ENCODE measurements at places on chromosomes 13 and 19.

- no peak for DNase-seq
Measured at GRCh38 chr13:44333950-44334655, 39.5 kb upstream of the SERP2 start.

GRCh38 chr13:75533861-75534260, 3.8 kb downstream of the COMMD6 start:
- DNase-seq = no peak

- DNase-seq = no peak
Measured at GRCh38 chr13:27012482-27013197, 159.0 kb downstream of the USP12 start.

DNA sequence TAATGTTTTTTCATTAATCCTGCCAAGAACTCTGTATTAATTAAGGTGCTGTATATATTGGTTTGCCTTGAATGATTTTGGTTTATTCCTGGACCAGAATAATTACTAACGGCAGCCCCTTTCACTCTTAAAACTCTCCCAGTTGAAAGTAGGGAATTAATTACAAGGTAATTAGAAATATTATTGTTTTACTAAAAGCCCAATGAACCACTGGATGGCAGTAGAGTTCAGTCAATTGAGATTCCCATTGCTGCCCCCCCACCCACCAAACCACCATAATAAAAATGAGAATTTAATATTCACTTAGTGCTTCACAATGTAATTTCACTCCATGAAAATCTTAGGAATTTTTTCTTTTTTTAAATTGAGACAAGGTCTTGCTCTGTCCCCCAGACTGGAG, 13.7 kb downstream of the WBP4 start:
- DNase-seq = peak; percentile 33

- DNase-seq = no peak
Measured at GRCh38 chr13:31068119-31068423, 93.6 kb downstream of the HSPH1 start.

DNA sequence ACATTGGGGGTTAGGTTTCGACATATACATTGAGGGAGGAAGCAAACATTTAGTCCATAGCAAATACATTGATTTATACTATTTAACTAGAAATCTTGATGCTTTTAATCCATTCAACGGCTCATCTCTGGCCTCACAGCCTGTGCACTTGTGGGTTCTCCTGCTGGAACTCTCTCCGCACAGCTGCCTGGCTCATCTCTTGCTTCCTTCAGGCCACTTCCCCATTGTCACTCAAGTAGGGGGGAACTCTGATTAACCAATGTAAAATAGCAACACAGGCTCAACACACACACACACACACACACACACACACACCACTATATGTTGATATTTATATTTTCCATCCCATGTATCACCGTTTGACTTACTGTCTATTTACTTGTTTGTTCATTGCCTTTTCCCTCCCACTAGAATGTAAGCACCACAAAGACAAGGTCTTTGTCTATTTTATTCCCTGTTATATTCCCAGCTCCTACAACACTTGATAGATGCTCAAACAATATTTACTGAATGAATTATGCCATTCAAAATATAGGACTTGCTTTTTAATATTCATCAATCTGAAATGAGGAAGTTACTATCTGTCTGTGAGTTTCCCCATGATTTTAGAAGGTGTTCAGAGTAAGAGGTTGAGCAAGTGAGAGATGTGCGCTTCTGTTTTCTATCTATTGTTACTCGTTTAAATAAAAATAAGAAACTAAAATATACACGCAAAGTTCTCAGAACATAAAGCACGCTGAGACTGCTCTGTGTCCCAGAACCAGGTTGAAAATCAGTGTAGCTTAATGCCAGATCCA, 29.8 kb upstream of the PABPC3 start:
- no peak for DNase-seq

- DNase-seq = no peak
Measured at GRCh38 chr19:13006431-13007281, 11.4 kb downstream of the NFIX start.

DNA sequence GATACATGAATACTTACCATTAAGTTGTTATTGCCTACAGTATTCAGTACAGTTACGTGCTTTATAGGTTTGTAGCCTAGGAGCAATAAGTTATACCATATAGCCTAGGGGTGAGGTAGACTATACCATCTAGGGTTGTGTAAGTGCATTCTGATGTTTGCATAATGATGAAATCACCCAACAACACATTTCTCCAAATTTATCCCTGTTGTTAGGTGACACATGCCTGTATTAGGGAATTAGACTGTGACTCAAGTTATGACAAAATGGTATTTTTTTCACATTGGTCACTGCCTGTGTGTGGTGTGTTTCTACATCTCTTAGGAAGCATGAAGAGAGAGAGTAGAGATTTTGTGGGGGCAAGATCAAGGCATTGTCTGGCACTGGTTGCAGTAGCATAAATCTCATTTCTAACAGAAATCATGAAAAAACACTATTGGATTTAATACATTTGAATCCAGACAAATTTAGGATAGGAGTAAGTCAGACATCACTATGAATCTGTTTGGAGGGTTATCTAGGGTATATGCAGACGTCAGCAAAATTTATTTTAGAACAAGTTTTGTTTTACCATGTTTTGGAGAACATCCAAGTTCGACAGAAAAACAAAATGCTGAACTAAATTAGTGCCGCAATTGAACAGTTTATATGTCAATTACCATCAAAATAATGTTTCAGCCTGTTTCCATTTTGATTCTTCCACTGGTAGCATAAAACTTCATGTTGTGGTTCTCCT, 332.1 kb downstream of the LMO7 start:
- DNase-seq = no peak

GRCh38 chr19:38869836-38870607, 8.1 kb downstream of the RINL start:
- DNase-seq = peak; percentile 84

DNA sequence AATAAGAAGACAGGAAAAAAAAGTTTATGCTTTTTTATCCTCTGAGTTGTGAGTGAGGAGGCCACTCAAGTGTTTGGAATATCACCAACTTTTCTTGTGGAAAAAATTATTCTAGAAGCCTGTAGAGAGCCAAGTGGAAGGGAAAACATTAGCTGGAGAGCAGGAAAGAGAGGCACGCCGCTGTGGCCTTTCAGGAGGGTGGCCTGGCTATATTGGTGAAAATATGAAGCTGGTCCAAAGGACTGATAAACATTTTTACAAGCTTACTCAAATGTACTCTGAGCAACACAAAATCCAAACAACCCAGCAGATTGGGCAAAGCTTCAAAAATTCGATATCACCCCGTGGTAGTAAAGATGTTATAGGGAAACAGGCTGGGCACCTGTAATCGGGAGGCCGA, 2.3 kb upstream of the EIF3G start:
- no peak for DNase-seq

- no peak for DNase-seq
Measured at GRCh38 chr13:40190641-40191100, 475.8 kb downstream of the FOXO1 start.

GRCh38 chr13:22399801-22400420, 729.0 kb downstream of the FGF9 start:
- DNase-seq = no peak

GRCh38 chr19:29247471-29247870, 34.5 kb upstream of the UQCRFS1 start:
- no peak for DNase-seq

- no peak for DNase-seq
Measured at GRCh38 chr13:23159205-23159759, 21.5 kb upstream of the SGCG start.

GRCh38 chr13:48144413-48145035, 49.6 kb upstream of the MED4 start:
- DNase-seq = peak; percentile 91

DNA sequence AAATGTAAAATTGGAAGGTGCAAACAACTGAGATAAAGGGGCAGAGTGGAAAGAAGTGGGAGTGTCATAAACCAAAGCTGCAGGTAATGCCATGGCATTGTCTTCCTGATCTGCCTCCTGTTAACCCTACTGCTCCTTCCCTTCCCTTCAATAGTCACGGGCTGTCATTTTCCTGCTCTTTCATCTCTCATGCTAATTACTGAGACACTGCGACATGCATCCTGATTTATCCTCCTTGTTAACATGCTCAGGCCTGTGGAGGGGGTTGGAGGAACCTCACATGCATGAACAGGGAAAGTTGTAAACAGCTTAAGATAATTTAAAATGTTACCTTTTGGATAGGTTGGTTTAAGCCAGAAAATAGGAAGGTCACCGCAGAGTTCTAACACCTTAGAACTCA, 27.2 kb downstream of the CNMD start:
- no peak for DNase-seq

GRCh38 chr19:41929536-41930071, 1.4 kb upstream of the ERFL start:
- no peak for DNase-seq

DNA sequence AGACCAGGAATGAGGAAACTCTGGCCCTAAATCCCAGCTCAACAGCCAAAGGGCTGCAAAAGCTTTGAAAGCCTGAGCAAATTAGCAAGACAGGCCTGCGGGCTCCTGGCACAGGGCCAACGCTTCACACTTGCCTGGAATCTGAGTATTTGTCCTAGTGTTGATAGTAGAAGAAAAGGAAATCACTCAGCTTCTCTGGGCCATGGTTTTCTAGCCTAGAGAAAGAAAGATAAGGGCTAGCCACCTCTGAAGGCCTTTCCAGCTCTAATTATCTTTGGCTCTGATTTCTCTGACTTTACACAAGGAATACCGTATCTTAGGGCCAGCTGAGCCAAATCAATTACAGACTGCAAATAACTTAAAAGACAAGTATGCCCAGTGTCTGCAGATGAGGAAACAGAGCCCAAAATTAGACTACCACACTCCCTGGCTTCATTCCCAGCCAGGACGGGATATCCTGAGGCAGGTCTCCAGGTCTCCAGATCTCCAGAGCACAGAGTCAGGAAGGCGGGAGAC, 69.6 kb downstream of the STK24 start:
- DNase-seq = no peak

GRCh38 chr19:1672769-1673644, 20.6 kb upstream of the TCF3 start:
- no peak for DNase-seq

- DNase-seq = no peak
Measured at GRCh38 chr19:40155749-40156265, 35.4 kb upstream of the MAP3K10 start.

GRCh38 chr13:104086759-104087158, 1020.5 kb upstream of the SLC10A2 start:
- DNase-seq = no peak

DNA sequence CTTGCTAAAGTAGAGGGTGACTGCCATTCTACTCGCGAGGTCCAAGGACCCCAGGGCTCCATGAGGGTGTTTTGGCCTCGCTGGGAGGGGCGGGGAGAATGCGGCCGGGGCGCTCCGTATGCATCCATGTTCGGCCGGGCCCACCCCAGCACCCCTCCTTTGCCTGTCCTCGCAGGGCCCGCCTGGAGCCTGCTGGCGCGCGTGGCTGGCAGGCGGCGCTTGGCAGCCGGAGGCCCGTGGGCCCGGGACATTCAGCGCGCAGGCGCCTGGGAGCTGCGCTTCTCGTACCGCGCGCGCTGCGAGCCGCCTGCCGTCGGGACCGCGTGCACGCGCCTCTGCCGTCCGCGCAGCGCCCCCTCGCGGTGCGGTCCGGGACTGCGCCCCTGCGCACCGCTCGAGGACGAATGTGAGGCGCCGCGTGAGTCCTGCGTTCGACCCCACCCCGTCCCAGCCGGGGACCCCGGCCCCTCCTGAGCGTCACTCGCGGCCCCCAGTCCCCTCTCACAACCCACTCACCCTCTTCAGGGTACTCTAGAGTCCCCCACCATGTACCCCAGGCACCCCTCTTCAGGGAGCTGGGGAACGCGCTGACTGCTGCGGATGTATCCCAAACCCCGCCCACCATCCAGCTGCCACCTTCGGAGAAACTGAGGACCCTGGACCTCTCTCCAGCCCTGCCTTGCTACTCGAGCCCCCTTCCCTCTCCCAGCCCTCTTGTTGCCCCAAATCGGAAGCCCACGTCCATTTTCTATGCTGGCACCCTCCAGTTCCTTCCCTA, 4.1 kb downstream of the DLL3 start:
- peak; percentile 68 for DNase-seq

GRCh38 chr19:45336696-45337251, 3.8 kb upstream of the KLC3 start:
- no peak for DNase-seq

- DNase-seq = no peak
Measured at GRCh38 chr13:97395447-97396136, 38.4 kb upstream of the RAP2A start.

- peak; percentile 44 for DNase-seq
Measured at GRCh38 chr19:2722541-2723344, 1.6 kb upstream of the DIRAS1 start.

- DNase-seq = no peak
Measured at GRCh38 chr13:95749545-95749944, 72.6 kb downstream of the DNAJC3 start.

DNA sequence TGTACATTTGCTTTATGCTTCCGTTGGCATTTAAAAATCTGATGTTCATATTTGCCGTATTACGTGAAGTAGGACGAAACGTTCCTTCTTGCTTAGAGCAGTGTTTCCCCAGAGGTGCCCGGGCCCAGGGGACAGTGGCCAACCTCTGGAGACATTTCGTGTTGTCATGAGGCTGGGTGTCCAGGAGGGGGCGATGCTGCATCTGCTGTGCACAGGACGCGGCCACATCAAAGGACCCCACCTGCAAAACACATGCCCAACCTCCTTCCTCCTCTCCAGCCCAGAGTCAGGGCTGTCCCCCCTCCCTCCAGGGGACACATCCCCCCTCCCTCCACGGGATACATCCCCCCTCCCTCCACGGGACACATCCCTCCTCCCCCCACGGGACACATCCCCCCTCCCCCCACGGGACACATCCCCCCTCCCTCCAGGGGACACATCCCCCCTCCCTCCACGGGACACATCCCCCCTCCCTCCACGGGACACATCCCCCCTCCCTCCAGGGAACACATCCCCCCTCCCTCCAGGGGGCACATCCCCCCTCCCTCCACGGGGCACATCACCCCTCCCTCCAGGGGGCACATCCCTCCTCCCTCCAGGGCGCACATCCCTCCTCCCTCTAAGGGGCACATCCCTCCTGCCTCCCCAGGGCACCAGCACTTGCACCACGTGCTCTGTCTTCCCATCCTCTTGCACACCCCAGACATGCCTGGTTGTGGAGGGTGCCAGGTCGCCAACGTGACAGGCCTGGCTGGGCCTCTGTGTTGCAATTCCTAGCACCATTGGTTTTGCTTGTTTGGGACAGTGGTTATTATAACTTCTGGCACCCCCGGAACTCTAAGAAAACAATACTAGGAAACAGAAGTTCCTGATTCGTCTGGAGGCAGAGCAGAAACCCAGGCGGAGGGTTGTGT, 46.7 kb downstream of the GAS6 start:
- DNase-seq = peak; percentile 34

GRCh38 chr13:37202264-37202663, 96.8 kb upstream of the CSNK1A1L start:
- DNase-seq = no peak

DNA sequence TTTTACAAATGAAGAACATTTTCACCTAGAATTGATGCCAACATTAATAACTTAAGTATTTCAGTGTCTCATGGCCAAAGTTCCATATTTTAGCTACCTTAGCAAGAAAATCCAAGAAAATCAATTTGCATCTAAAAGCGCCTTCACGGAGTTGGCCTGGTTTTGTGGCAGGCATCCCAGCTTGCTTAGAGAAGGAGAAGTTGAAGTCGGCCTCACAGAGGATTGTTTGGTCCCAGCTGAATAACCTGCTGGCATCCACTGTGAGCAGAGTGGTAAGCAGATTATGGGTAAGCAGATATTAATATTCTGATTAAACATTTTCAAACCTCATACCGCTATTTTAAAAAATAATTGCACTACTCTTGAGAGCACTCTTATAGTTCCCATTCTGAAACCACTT, 62.3 kb upstream of the STARD13 start:
- DNase-seq = no peak

GRCh38 chr13:89169951-89170350, 1498.8 kb downstream of the SLITRK5 start:
- DNase-seq = no peak
